ENCODE measurements at places on chromosomes 2 and 18.

DNA sequence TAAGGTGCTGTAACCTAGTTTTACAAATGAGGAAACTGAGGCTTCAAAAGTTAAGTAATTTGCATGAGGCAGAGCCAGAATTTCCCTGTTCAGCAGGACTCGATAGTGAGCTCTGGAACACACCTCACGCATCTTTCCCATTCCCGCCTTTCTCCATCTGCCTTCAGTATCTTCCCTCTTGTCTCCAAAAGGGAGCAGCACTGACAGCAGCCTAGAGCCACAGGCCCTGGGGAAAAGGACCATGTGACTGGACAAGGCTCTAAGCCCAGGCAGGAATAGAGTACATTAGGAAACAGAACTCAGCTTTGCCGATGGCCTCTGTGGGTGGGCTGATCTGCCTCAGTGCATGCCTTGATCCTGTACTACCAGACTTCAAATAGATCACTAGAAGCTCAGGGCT lies 21.5 kb downstream of the GPR155 start:
- DNase-seq = no peak

- DNase-seq = no peak
These were observed 3.4 kb downstream of the MAP4K3 start for GRCh38 chr2:39433586-39434195.

- no peak for DNase-seq
These were observed 112.3 kb downstream of the BCL2 start for GRCh38 chr18:63207143-63207790.

DNA sequence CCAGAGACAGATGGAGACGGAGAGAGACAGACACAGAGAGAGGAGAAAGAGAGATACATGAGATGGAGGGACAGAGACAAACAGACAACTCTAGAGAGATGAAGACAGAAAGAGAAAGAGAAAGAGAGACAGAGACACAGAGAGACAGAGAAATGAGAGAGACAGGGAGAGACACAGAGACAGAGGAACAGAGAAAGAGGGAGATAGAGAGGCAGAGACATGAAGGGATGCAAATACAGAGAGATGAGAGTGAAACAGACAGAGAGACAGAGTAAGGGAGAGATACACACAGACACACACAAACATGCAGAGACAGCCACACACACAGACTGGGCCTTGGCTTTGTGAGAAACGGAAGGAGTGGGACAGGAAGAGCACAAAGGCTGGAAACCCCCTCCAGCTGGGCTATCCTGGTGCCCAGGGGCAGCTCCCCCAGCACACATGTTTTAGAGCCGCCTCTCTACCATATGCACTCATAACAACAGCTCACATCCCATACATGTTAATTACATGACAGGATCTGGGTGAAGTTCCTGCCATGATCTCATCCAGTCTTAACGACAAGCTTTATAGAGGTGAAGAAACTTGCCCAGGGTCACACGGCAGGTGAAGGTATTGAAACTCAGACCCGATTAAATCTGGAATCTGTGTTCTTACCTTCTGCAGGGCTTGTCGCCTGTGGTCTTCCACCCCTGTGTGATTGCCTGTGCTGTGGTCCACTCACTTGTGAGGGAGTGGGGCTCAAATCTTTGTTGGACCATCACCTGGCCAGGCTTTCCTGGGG lies 32.4 kb downstream of the IL18R1 start:
- no peak for DNase-seq
